ENCODE measurements at places on chromosomes 7 and 10.

- no peak for DNase-seq
Measured at GRCh38 chr10:1171586-1171985, 115.4 kb downstream of the WDR37 start.

GRCh38 chr7:108283252-108283651 is 153.1 kb upstream of the LAMB4 start:
- no peak for DNase-seq

DNA sequence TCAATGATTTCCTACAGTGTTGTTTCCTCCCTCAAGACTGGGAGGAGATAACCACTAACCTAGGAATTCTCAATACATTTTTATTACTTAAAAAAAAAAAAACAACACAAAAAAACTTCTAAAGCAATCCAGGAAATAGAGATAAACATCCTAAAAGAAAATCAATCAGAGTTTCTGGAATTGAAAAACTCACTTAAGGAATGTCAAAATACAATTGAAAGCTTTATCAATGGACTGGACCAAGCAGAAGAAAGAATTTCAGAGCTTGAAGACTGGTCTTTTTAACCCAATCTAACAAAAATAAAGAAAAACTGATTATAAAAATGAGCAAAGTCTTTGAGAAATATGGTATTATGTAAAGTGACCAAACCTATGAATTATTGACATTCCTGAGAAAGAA is 394.1 kb downstream of the XPNPEP1 start:
- DNase-seq: no peak

GRCh38 chr7:137879357-137880158 is 32.8 kb upstream of the DGKI start:
- no peak for DNase-seq

DNA sequence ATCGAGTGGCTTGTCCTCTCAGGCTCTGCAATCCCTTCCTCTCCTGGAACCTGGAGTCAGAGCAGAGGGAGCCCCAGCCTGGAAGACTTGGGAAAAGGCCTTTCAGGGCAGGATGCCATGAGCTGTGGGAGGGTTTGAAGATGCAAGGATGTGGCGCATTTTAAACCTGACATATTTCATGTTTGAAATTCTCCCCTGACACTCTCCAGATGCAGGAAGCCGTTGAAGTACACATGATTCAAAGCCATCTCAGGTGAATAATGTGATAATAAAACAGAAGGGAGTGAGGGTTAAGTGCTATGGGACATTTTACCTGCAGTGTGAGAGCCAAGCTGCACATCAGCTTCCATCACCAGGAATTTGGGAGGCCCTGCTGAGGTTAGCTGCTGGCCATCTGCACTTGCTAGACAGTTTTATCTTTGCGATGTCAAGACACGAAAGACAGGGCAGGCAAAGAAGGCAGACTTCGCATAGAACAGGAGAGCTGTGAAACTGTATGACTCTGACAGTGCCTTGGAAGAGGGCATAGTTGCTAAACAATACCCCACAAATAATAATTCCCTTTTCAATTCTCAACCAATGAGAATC is 159.1 kb upstream of the GDF10 start:
- DNase-seq: no peak

DNA sequence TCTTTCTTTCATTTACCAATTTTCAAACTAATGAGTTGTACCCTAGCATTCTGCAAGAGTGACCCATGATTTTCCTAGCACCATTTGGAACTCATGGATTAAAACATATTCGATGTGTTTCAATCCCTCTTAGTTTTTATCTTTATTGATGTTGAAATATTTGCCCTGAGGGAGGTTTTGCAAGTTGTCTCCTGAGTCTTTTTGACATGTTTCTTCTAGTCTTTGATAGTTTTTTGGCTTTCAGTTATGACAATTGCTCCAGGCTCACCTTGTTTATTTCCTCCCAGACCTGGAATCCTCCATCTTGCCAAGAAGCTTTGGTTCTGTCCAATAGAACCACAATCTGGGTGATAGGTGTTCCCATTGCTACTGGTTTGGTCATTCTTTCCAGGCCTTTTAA is 327.8 kb downstream of the WDR11 start:
- DNase-seq: no peak

GRCh38 chr7:152871678-152872060 is 112.1 kb downstream of the ACTR3B start:
- DNase-seq: no peak

GRCh38 chr10:14499601-14499904 is 168.8 kb upstream of the FRMD4A start:
- DNase-seq: no peak

GRCh38 chr7:150351587-150352194 is 10.3 kb upstream of the RARRES2 start:
- no peak for DNase-seq

DNA sequence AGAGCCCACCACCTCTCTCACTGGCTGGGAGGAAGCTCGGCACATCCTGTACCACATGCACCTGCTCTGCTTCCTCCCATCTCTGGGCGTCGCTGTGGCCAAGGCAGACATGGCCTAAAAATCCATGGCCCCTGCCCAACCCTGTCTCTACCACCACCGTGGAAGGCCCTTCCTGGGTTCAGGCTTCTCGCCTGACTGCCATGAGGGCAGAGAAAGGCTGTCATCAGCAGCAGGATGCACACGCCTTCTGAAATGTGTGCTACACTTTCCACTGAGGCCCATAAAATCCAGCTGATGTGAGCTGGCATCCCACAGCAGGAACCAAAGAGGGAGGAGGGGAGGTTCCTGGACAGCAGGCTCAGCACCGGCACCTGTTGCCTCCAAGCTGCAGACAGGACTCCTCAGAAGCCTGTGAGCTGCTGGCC is 93.4 kb downstream of the PTPRN2 start:
- no peak for DNase-seq

GRCh38 chr10:66627156-66627555 is 298.7 kb upstream of the LRRTM3 start:
- DNase-seq: peak; percentile 22

DNA sequence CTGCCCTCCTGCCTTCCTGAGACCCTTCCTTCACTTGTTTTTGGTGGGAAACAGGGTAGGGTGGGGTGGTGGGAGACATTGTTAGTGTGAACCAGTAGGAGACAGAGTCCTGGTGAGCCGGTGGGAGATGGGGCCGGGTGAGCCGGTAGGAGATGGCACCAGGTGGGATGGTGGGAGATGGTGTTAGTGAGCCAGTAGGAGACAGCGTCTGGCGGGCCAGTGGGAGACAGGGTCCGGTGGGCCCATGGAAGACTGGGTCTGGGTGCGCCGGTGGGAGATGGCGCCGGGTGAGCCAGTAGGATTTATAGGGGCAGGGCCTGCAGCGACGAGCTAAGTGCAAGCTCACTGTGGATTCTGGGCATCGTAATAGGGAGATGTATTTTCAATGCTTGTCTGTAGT is 116.8 kb downstream of the TRRAP start:
- no peak for DNase-seq

- no peak for DNase-seq
Measured at GRCh38 chr7:116101704-116102103, 71.1 kb upstream of the TFEC start.

DNA sequence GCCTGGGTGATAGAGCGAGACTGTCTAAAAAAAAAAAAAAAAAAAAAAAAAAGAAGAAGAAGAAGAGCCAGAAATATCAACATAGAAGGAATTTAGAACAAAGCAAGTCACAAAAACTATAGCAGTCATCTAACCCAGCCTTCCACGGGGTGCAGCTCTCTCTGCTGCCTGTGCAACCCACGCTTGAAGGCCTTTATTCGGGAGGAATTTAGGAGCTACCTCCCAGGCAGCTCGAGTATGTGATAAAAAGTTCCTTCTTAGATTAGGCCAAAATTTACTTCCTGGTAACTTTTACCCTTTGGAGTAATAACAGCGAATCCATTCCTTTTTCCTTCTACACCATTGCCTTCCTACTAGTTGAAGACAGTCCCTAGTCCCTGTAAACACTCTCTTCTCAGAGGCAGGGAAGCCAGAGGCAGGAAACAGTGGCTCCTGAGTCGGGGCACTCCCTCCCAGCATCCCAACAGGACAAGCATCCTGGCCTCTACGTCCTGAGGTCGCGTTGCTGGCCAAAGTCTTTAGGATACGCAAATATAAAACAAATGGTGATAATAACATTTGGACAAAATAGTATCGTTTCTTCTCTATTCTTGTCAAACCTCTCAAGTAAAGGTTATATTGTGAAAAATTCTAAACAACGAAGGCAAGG is 109.3 kb upstream of the KMT2C start:
- no peak for DNase-seq

DNA sequence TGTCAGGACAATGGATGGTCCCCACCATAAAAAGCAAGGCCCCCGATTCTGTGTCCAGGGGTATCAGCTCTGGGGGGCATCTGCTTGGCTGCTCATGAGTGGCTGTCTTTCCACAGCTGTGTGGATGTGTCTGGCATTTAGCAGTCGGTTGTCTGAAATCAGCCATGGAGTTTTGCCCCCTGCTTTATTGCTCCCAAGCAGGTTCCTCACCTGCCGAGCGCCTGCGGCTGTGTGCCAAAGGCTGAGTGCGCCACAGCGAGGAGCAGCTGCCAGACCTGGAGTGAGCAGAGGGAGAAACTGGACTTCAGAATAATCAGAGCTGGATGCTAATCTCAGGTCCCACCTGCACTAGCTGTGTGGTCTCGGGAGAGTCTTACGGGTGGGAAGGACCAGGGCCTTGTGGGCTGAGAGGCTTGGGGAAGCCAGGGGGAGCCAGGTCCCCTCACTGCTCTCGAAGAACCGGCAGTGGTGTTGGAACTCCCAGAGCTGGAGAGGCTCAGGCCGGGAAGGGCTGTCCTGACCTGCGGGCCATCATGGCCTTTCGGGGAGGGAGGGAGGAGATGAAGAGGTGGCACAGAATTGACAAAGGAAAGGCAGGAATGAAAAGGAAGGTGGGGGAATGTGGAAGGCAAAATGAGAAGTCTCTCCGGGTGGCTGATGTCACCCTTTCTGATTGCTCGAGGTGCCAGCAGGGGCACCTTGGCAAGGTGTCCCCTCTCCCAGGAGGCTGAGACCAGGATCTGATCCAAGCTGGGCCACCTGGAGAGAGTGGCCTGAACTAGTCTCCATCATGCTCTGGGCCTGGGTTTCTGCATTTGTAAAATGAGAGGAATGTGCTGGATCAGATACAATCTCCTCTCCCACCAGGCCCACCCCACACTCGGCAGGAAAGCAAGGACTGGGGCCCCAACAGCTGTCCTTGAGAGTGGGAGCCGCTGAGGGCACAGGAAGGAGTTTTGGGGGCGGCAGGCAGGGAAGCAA is 30.2 kb upstream of the LEP start:
- DNase-seq: no peak

GRCh38 chr10:90916392-90917237 is 4.3 kb downstream of the ANKRD1 start:
- no peak for DNase-seq

- DNase-seq: peak; percentile 4
Measured at GRCh38 chr7:66557214-66558200, 71.2 kb upstream of the KCTD7 start.

DNA sequence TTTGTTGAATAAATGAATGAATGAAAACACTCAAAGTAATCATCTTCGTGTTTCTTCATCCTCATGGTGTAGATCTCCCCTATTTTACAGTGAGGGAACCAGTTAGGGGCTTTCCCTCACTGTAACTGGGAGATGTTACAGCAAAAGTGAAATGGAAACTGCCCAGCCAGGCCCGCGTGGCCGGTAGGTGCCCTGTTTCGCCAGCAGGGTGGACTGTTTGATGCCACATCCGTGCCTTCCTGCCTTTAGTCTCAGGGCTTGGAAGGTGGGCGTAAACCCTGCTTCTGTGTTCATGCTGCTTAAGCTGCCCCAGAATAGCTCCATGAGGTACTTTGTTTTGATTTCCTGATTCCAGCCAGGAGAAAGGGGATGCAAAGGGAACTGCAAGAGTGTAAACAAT is 268.8 kb downstream of the PLXNA4 start:
- no peak for DNase-seq

DNA sequence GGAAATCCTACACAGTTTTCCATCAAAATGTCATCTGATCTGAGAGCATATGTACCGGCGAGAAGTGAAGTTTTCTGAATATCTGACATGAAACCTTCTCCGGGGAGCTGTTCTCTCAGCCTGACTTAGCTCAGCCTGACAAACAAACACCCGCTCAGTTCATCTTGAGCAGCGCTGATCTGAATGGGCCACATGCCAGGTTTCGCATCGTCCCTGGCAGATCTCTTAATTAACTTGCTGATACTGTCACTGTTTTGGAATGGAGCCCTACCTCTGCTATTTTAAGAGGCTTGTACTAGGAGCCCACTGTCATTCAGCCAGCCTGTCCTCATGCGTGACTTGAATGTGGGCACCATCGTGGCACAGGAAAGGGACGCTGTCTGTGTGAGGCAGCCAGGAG is 109.2 kb downstream of the STRA8 start:
- no peak for DNase-seq

- no peak for DNase-seq
Measured at GRCh38 chr7:52119537-52119936, 802.9 kb upstream of the COBL start.

- DNase-seq: peak; percentile 27
Measured at GRCh38 chr10:31759124-31759798, 169.4 kb downstream of the ARHGAP12 start.

DNA sequence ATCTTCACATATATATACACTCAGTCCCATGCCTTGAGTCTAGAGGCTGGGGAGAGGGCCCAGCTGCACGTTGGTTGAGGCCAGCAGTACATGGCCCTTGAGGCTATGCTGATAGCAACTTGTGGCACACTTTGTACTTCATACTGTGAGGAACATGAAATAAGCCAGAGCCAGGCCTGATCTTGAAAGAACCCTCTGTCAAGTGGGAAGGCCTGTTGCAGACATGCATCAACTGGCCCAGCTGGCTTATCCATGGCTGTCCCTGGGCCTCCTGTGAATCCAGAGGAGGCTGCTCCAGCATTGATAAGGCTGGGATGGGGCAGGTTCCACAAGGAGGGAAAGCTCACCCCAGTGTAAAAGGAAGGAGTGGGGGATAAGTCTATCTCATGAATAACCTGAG is 140.4 kb downstream of the NRF1 start:
- no peak for DNase-seq

GRCh38 chr7:45570797-45571196 is 3.4 kb upstream of the ADCY1 start:
- DNase-seq: no peak

GRCh38 chr10:78196964-78197363 is 163.3 kb downstream of the RPS24 start:
- DNase-seq: no peak

DNA sequence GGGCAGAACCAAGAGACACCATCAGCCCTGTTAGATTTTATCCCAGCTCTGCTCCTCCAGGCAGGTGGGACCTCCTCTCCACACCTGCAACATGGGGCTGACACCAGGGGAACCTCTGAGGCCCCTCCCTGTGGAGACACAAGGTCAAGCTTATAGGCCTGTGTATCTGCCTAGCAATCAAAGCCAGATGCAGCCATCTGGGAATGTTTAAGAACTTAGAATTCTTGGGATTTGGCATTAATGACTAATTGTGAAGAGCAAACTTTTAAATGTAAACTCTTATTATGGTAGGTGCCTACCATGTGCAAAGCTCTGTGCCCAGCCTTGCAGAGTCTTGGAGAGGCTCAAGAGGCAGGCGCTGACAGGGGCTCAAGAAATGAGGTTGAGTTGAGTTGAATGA is 52.1 kb downstream of the TBATA start:
- no peak for DNase-seq

DNA sequence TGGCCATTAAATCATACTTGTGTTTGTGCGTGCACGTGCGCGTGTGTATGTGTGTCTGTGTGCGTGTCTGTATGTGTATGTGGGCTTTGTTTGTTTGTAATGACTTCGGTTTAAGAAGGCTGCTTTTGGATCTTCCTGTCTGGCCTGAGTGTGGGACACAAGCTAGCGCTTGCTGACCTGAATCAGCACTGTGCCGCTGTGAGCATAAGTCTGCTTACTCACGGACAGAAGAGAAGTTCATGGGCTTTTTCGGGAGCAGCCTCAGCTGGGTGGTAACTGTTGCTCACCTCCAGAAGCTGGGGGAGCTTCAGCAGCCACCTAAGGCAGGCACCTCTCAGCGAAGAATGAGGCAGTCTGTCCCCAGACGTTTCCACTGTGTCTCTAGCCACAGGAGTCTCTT is 56.1 kb upstream of the TRUB1 start:
- DNase-seq: no peak

Data from AML-193 (cell line).